RPMI8226 (cell line): ENCODE measurements at places on chromosomes 1 and 21.

DNA sequence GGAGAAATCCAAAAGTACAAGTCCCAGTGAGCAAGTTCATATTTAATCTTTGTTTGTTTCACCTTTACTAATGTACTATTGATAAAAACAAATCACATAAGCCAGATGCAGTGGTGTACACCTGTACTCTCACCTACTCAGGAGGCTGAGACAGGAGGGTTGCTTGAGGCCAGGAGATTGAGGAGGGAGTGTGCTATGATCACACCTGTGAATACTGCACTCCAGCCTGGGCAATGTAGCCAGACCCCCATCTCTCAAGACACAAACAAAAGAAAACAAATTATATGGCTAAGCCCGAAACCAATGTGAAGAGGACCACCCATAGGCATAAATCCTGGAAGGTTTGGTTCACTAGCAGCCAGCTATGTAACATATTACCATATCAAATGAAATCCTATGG, 9.6 kb upstream of the USP24 start:
- DNase-seq: no peak

DNA sequence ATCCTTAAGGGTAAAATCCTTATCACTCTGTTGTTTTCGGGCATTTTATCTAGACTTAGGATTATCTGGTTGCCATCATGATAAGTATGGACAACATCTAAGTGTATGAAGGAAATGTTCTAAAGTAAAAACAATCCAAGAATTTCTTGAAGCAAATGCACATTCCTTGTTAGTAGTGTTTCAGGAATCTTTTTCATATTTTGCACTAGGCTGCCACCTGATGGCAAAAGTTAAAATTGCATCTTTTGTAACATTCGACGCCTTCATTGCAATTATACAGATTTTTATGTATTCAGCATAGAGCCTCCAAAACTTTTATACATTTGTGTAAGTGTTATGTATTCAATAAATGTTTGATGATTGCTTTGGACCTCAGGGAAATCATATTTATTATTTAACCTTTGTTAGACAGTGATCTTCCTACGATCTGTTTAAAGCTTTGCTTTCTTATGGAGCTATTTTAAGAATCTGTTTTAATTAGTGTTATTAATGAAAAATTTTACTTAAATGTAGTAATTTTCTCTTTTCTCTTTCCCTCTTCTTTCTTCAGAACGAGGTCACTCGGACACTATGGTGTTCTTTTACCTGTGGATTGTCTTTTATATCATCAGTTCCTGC, 49.4 kb upstream of the KIAA1614 start:
- peak; percentile 49 for DNase-seq

DNA sequence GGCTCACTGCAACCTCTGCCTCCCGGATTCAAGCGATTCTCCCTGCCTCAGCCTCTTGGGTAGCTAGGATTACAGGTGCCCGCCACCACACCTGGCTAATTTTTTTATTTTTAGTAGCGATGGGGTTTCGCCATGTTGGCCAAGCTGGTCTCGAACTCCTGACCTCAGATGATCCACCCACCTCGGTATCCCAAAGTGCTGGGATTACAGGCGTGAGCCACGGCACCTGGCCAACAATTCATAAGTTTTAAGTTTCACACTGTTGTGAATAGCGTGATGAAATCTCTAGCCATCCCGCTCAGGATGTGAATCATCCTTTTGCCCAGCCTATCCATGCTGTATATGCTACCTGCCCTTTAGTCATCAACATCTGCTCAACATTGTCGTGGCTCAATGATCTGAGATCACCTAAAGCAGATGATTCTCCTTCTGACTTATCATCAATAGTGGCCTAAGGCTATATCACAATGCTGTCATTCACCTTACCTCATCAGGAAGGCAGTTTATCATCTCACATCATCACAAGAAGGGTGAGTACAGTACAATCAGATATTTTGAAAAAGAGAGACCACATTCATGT, 2.6 kb downstream of the PFDN2 start:
- no peak for DNase-seq

DNA sequence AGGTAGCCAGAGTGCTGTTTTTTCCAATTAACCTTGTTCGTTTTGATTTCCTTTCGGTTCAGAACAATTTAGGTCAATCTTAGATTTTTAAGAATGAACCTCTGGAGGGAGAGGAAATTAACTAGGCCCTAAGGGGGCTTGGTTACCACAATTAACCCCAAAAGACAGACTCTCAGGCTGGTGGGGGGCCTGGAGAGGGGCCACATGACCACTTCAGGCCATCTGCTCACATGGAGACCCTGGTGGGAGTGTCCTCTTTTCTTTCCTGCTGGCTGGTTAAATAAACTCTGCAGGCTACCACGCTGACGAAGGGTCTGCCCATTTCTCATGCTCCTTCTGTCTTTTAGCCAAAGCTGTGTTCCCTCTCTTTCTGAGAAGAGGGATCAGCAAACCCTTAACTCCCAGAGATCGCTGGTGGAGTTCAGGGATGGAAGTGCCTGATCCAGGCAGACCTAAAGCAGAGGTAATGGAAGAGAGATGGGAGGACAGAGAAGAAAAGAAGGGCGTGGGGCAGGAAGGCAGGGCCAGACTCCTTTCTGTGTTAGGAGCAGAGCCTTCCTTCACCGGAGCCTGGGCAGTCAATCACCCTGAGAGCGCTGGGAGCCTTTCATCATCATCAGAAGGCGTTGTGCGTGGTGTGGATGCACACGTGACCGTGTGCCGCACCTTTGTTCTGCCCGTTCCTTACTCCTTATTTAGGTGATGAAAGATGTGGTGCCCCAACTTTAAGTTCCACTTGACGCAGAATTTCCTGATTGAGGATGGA, 58.5 kb downstream of the KIF26B start:
- no peak for DNase-seq

DNA sequence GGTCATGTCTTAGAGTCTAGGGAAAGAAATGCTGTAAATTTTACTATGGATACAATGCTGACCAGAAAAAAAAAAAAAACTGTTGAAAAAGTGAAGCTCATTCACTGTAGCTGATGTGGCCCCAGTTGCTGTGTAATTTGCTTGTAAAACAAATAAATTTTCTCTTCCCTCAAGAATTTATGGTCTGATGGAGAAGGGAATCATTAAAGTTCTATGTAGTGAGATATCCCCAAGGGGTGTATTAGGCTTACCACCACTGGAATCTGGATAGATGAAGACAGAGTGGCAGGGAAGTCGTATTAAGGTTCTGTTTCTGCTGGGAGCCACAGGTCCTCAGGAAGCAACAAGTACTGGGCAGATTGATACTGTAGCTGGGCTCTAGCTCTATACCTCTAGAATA, 860.0 kb downstream of the LTN1 start:
- DNase-seq: no peak

- DNase-seq: no peak
Observed at GRCh38 chr1:49102752-49103151, 326.1 kb upstream of the BEND5 start.

DNA sequence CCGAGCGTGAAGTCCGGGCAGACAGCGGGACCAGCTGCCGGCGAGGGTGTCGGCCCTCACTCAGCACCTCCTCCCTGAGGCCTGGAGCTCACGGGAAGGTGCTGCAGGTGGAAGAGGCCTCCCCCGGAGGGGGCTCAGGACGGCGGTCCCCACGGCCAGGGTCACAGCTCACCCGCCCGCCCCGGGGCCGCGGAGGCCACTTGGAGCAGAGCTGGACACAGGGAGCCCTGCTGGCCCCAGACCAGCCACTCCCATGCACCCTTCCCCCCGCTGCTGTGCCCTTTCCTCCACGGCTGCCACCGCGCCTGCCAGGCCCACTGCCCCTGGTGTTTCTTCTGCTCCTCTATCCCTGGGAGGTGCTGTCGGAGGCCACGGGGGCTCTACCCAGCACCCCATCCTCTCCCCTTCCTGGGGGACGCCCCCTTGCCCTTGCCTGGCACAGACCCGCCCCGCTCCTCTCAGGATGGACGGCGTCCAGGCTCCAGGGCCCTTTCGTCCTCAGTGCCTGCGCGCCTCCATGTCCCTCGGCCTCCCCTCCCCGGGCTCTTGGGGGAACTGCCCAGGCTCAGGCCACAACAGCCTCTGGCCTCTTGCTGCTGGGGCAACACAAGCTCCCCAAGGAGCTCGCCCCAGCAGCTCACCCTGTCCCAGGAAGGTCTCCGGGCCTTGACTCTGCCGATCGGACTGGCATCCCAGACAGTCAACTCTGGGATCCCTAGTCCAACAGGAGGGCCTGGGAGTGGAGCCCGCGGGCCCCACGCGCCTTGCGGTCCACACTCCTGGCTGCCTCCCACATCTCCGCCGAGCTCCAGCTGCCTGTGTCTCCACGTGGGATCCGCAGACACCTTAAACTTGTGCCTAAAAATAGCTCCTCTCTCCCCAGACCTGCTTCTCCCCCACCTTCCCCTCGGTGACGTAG, 4.1 kb downstream of the TMEM240 start:
- no peak for DNase-seq

- DNase-seq: peak; percentile 42
Observed at GRCh38 chr1:23384312-23385058, 14.8 kb upstream of the ZNF436 start.

GRCh38 chr1:12745126-12745991, 641 bp upstream of the CFAP107 start:
- DNase-seq: no peak

GRCh38 chr1:35136780-35137179, 56.2 kb downstream of the SFPQ start:
- DNase-seq: no peak

DNA sequence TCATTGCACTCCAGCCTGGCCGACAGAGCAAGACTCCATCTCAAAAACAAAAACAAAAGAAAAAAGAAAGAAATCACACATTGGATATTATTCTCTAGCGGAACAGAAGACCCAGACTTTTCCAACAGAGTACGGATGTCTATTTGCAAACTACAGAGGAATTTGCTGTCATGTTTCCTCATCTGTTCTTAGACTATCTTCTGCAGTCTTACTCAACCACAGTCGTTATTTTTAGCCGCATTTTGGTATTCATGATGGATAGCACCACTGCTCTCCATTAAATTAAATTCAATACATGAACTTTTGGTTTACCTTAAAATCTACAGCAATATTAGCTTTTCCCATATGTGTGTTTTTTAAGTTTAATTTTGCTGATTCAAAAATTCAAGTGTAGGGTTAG, 14.2 kb upstream of the HEATR1 start:
- no peak for DNase-seq

DNA sequence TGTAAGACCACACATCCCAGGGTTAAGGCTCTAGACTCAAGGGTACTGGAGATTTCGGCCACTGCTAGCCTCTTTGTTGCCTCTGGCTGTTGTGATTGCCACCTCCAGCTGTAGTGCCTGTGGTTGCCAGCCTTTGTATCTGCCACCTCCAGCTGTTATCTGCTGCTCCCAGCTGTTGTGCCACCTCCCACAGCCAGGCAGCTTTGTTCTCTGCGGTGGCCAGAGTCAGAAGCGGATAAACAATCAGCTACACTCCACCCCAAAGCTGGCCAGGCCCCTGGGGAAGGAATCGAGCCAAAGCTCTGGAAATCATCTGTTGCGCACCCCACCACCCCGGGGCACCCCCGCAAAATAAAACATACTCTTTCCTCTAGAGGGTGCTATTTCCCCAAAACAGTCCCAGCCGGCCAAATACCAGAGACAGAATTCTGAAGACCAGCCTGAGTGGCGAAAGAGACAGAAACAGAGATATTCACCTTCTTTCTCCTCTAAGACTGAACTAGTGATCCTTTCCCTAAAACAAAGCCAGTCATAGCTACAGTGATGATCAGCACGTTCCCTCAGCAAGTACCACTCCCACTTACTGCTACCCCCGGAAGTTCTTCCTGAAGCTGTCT, 14.8 kb upstream of the PIGM start:
- peak; percentile 83 for DNase-seq

DNA sequence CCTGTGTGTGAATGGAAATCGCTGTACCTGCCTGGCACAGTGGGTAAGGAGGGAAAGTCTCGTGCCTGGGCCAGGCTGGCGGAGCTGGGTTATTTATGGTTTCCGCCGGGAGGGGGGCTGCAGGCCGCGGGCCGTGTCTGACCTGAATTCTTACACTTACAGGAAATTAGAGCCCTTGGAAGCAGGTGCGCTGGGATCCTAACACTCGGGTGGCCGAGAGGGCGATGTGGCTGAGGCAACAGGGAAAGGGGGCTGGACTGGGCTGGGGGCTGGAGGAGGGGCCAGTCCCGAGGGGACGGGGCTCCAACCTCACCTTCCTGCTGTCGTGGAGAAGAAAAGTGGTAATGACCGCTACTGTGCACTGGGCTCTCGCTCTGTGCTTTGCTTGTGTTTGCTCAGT, 109.4 kb upstream of the WNT4 start:
- DNase-seq: no peak

DNA sequence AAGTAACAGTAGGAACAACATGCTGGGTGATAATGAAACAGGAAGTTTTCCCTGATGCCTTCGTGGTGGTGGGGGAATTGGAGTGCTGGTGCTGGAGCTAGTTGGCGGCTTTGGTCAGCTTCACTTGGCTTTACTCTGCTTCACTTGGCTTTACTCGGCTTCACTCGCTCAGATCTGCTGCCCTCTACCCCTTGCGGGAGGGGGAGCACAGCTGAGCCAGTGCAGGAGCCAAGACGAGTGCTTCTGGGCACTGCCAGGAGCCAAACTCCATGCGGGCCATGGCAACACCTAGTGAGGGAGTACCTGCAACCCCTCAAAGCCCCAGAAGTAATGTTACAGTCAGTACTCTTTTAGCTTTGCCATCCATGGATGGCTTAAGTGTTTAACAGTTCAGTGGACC, 10.6 kb upstream of the PRKACB start:
- no peak for DNase-seq

DNA sequence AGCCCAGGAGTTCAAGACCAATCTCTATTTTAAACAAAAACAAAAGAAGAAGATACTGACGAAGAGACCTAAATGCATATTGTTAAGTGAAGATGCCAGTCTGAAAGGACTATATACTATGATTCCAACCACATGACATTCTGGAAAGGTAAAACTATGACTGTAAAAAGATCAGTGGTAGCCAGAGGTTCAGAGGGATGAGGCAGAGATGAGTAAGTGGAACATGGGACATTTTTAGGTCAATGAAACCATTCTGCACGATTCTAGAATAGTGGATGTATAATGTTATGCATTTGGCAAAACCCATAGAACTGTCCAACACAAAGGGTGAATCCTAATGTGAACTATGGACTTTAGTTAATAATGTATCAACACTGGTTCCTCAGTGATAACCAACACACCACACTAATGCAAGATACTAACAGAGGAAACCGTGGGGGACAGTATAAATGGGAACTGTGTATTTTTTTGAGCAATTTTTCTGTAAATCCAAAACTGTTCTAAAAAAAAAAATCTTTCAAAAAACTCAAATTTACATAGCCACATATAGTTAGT, 8.2 kb downstream of the RC3H1 start:
- DNase-seq: no peak

- DNase-seq: no peak
Observed at GRCh38 chr1:151508833-151509232, 2.4 kb upstream of the CGN start.

- DNase-seq: peak; percentile 54
Observed at GRCh38 chr1:234486858-234487840, 8.2 kb upstream of the TARBP1 start.

GRCh38 chr1:101122452-101123166, 97.0 kb upstream of the DPH5 start:
- no peak for DNase-seq

- no peak for DNase-seq
Observed at GRCh38 chr1:64845831-64846425, 101.1 kb downstream of the RAVER2 start.
